ENCODE measurements at places on chromosomes 2 and 18.
A peak's percentile ranks its signal among the peaks of the same experiment; 100 is the strongest.

DNA sequence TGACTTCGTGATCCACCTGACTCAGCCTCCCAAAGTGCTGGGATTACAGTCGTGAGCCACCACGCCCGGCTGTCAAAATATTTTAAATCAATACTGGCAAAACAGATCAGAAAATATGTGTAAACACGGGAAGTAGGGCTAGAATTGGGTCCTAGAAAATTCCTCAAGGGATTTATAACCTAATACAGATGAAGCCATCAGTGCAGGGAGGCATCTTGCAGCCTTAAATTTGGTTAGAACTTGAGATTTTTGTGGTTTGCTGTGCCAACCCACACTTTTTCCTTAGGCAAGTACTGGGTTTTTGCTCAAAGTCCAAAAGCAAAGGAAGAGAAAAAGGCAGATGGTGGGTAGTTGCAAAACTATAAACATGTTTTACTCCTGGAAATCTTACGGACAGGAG, 33.7 kb upstream of the NFE2L2 start:
- no peak for DNase-seq

DNA sequence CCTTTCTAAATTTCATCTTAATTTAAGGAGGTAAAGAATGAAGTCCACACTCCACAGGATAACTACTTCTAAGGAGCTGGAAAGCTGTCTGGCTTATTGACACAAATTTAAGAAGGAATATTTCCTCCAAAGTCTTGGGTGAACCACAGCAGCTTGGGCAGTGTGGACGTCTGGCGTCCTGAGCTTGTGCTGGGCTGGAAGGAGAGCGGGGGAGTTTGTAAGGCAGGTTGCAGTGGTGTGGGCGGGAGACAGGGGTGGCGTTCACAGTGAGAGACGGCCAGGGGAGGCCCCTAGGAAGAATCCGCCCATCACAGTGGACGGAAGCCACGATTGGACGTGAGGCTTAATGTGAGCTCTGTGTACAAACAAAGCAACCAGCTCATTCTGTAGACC, 25.7 kb downstream of the ADI1 start:
- DNase-seq, result no peak

DNA sequence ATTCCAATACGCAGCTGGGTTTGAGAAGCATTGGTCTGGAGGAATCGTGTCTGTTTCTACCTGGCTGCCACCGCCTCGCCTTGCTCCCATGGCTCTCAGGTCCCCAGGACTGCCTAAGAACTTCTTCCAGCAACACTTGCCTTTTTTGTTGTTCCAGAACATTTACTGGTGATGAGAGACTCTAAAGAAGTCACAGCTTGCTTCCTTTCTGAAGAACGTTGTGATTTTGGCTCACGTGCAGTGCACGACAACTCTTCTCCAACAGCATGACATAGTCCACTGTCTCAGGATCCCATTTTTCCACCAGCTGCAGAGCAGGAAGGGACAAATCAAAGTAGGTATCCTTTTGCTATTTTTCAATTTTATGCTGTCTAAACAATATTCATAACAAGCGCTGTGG, 940.9 kb downstream of the SLC4A3 start:
- DNase-seq, result no peak

DNA sequence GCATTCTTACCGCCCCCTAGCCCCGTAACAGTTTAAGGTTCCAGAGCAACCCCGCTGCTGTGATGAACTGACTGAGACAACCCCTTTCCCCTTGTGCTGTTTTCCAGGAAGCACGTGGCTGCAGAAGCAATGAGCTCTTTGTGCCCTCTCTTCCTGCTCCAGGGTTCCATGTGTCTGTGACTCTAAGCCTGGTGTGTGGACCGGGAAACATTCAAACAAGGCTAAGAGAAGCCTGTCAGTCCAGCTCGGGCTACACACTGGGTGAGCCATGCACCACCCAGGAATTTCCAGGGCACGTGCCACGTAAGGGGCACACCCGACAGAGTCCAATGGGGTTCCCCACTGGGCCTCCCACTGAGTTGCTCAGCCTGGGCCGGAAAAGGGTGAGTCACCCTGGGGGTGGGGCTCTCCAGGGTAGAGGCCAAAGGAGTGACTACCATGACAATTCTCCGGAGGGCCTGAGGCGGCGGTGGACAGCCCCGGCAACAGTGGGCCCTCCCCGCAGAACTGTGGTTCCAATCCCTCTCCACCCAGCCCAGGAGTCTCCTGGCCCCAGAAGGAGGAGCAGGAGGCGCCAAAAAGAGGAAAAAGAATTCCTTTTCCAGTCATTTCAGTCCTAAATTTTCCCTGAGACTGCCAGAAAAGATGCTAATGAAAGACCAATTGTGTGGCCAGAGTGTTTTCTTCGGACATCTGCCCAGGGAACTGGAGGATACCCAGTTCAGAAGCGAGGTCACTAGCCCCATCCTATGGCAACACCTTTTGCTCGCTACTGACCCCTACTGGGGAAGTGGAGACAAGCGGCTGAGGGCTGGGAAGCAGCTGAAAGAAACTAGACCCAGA, 157.8 kb upstream of the SLC1A4 start:
- peak; percentile 99 for DNase-seq

- no peak for DNase-seq
Measured at GRCh38 chr2:310994-311393, 23.1 kb upstream of the ALKAL2 start.

- peak; percentile 98 for DNase-seq
Measured at GRCh38 chr18:49055754-49056172, 105.0 kb upstream of the SMAD7 start.

Measured in inflammatory macrophage treated with lipopolysaccharide for 1 hour (primary cell).